A673 (cell line): ENCODE measurements at places on chromosomes 4 and X. TPM values are rescaled to one million over a fixed set of nuclear protein-coding genes. Genes with fewer than 3 reads are reported as not detected.

GRCh38 chr4:188987011-188987410 is 847.8 kb downstream of the TRIML1 start:
- DNase-seq = no peak
- no peak overlapping the region for H3K4me3 ChIP-seq
- peaks cover 9% of the 10 kb centered on the region for H3K27me3 ChIP-seq
- no peaks in the 10 kb centered on the region for H3K4me1 ChIP-seq

- no peaks in the 10 kb centered on the region for H3K36me3 ChIP-seq
- H3K4me3 ChIP-seq = peak overlapping the region; percentile 57
- no peak for DNase-seq
- H3K4me1 ChIP-seq = no peaks in the 10 kb centered on the region
These were observed 718 bp downstream of the SPIN3 start for GRCh38 chrX:56994375-56995270.

MBNL3 gene
- 38.0 and 42.2 TPM in 2 replicates for total RNA-seq

TMSB15A gene
- 72.7 and 78.3 TPM in 2 replicates for total RNA-seq

- peak; percentile 45 for DNase-seq
- H3K27ac ChIP-seq = no peak overlapping the region
- peaks cover 12% of the 10 kb centered on the region for H3K4me1 ChIP-seq
- H3K27me3 ChIP-seq = no peaks in the 10 kb centered on the region
- H3K36me3 ChIP-seq = no peaks in the 10 kb centered on the region
These were observed 168.5 kb upstream of the LDB2 start for GRCh38 chr4:17066972-17067371.

TRIM2 gene
- total RNA-seq = 93.2 and 107 TPM in 2 replicates

DNA sequence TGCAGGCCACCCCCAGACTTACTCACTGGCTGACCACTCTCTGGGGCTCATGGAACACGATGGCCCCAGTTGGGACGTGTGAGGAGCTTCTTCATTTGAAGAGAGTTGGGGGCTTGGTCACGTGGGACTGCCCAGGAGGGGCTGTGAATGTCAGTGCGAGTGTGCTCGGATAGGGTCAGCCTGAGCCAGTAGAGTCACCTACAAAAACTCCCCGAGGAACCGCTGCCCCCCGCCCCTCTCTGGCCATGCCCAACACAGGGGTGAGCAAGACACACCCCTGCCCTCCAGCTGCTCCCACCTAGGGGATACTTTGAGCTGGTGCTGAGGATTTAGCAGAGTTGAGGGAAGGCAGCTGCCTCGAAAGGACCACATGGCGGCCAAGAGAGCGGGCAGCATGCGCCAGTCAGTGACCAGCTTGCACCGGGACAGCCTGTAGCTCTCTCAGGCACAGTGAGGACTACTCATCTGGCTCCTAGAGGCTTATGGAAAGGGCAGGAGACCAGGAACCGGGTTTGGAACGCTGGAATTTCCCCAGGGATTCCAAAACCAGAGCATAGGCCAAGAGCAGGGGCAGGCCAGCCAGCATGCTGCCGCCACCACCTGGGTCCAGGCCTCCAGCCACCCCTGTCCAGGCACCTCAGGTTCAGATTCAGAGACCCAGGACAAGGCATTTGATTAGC is 8.4 kb downstream of the PNMA6E start:
- H3K36me3 ChIP-seq = no peaks in the 10 kb centered on the region
- no peaks in the 10 kb centered on the region for H3K27me3 ChIP-seq

ARHGAP24 gene
- total RNA-seq = 4.4 and 5.8 TPM in 2 replicates

DNA sequence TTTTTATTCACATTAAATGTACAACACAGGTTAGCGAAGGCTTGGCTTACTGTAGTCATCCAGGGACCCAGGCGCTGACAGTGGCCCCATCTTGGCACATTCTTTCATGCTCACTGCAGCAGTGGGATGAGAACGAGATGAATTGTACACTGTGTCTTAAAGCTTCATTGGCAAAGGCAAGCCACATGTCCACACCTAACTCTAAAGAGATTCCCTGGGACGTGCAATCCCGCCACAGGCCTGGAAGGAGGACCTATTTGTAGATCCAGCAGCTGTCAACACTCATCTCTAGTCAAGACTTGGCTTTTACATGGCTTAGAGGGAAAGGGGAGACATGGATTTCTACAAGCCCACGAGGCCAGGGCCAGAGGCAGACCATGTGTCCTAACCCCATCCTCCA is 16.1 kb upstream of the CXCR3 start:
- no peaks in the 10 kb centered on the region for H3K36me3 ChIP-seq
- no peaks in the 10 kb centered on the region for H3K4me1 ChIP-seq
- no peaks in the 10 kb centered on the region for H3K27me3 ChIP-seq
- DNase-seq = no peak

- no peak overlapping the region for H3K27ac ChIP-seq
- H3K4me3 ChIP-seq = no peak overlapping the region
- no peaks in the 10 kb centered on the region for H3K27me3 ChIP-seq
- no peak for DNase-seq
- no peaks in the 10 kb centered on the region for H3K4me1 ChIP-seq
These were observed 335.4 kb downstream of the BCOR start for GRCh38 chrX:39762266-39762841.

DNA sequence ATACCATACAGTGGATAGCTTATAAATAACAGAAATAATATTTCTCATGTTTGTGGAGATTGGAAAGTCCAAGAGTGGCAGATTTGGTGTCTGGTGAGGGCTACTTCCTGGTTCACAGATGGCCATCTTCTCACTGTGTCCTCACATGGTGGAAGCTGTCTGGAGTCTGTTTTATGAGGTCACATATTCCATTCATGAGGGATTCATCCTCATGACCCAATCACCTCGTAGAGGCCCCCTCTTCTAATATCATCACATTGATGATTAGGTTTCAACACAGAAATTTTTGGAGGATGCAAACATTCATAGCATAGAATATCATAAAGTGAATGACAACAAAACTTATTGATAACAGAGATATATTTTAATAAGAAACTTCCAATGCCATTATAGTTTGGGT is 568.0 kb downstream of the STIM2 start:
- DNase-seq = no peak
- H3K27ac ChIP-seq = no peak overlapping the region
- H3K27me3 ChIP-seq = no peaks in the 10 kb centered on the region
- no peaks in the 10 kb centered on the region for H3K4me1 ChIP-seq
- no peak overlapping the region for H3K4me3 ChIP-seq

DNA sequence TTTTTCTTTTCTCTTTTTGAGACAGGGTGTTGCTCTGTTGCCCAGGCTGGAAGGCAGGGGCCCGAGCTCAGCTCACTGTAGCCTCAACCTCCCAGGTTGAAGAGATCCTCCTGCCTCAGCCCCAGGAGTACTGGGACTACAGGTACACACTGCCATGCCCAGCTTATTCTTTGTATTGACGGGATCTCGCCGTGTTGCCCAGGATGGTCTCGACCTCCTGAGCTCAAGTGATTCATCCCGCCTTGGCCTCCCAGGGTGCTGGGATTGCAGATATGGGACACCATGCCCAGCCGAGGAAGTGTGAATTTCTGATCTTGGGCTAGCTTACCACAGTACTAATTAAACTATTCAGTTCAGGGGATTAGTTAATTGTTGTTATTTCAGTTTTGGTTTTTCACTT is 28.6 kb upstream of the FAM193A start:
- DNase-seq = no peak
- no peak overlapping the region for H3K4me3 ChIP-seq
- H3K36me3 ChIP-seq = peaks cover 75% of the 10 kb centered on the region
- H3K27me3 ChIP-seq = no peaks in the 10 kb centered on the region
- no peak overlapping the region for H3K27ac ChIP-seq

DNA sequence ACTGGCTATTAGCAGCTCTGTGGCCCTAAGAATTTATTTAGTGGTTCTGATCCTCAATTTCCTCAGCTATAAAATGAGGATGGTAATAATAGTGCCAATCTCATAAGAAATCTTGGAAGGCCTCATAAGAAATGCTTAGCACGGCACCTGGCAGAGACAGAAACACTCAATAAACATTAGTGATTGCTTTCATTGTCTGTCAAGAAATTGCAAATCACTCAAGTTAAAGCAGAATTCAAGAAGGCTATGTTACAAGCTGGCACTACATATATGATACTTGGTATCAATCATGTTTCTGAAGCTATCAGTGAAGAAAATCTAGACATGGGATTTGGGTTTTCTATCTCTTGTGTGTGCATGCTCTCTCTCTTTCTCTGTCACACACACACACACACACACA is 267.7 kb upstream of the KCNIP4 start:
- no peaks in the 10 kb centered on the region for H3K4me1 ChIP-seq
- H3K27me3 ChIP-seq = no peaks in the 10 kb centered on the region
- H3K4me3 ChIP-seq = no peak overlapping the region
- H3K27ac ChIP-seq = no peak overlapping the region
- H3K36me3 ChIP-seq = no peaks in the 10 kb centered on the region

DNA sequence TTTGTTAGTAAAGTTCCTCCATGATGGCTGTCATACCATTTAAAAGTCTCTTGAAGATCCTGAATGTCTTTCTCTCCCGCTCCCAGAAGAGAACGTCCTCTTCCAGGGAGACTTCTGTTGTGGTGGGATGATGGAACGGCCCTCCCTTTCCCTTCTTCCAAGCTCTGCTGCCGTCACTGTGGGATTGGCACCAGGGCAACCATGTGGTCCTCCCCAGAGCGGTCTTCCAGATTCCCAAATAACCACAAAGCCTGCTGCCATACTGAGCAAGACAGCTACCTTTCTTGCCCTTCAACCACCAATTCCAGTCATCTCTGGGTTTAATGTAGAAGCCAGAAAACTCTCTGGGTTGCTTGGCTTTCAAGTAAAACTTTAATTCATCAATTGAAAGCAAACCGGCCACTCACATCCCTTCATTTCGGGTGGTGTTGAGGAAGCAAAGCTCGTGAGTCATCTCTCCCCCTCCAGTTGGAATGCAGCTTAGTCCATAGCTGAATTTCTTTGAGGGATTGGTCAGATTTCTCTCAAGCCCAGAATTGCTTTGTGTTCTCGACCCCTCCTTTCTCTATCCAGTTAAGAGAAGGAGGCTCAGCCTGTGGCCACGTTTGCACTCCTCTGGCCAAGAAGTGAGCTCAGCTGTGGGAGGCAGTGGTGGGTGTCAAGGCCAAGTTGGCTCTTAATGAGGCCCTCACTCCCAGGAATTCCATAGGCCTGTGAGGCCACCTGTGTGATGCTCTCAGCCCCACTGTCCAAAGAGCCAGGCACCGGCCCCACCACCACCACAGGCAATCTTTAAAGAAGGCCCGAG is 36.9 kb downstream of the FHDC1 start:
- peaks cover 9% of the 10 kb centered on the region for H3K4me1 ChIP-seq
- no peaks in the 10 kb centered on the region for H3K36me3 ChIP-seq
- H3K4me3 ChIP-seq = no peak overlapping the region
- H3K27ac ChIP-seq = no peak overlapping the region
- DNase-seq = no peak

TMPRSS11A gene
- not detected in 2 replicates for total RNA-seq

AMTN gene
- not detected in 2 replicates for total RNA-seq

- H3K36me3 ChIP-seq = no peaks in the 10 kb centered on the region
- H3K4me1 ChIP-seq = no peaks in the 10 kb centered on the region
- no peak within 1 kb of the TSS for H3K27ac ChIP-seq
- peaks cover 78% of the 10 kb centered on the region for H3K27me3 ChIP-seq
- peak within 1 kb of the TSS; percentile 33 for H3K4me3 ChIP-seq
These were observed at the start of gene LGI2 for GRCh38 chr4:25030277-25031076. LGI2 (minus strand) TSS chr4:25030946; CDS start chr4:25030693, 253 bp downstream.

DNA sequence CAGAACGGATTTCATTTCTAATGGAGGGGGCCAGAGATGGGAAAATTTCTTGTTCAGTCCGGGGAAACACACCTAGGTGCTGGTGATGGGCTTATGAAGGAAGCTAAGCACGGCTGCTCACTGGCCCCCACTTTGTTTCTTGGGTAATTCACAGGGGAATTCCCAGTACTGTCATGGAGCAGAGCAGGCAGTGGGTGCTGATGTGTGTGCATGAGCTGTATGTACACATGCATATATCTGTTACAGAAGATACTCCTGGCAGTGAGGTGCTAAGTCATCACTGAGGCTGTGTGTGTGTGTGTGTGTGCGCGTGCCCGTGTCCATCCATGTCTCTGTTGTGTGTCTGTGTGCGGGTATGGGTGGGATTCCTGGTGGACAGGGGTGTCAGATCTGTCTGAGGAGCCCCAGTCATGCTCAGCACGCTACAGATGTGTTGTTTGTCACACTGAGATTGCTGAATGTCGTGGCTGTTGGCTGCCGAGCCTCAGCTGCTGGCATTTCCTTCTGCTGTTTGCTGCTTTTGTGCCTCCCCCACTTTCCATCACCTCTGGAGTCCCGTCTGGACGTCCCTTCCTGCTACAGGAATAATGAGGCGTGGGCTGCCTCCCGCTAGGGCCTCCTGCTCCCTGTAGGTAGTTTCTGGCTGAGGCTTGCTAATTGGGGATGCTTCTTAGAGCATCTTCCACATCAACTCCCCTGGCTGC is 53.3 kb downstream of the JADE1 start:
- H3K4me3 ChIP-seq = no peak overlapping the region
- H3K27ac ChIP-seq = no peak overlapping the region
- no peaks in the 10 kb centered on the region for H3K4me1 ChIP-seq
- no peak for DNase-seq
- peaks cover 50% of the 10 kb centered on the region for H3K36me3 ChIP-seq

GRCh38 chr4:153241970-153242838 is 38.0 kb downstream of the TRIM2 start:
- H3K27ac ChIP-seq = peak overlapping the region; percentile 81
- no peaks in the 10 kb centered on the region for H3K36me3 ChIP-seq
- peaks cover 52% of the 10 kb centered on the region for H3K4me1 ChIP-seq
- no peaks in the 10 kb centered on the region for H3K27me3 ChIP-seq

- peak overlapping the region; percentile 48 for H3K4me3 ChIP-seq
- H3K27ac ChIP-seq = peak overlapping the region; percentile 95
- DNase-seq = peak; percentile 61
- H3K36me3 ChIP-seq = peaks cover 24% of the 10 kb centered on the region
- no peaks in the 10 kb centered on the region for H3K27me3 ChIP-seq
These were observed 12.5 kb downstream of the RFC1 start for GRCh38 chr4:39353478-39354253.

- peaks cover 8% of the 10 kb centered on the region for H3K4me1 ChIP-seq
- DNase-seq = no peak
- H3K27me3 ChIP-seq = no peaks in the 10 kb centered on the region
- H3K27ac ChIP-seq = peak overlapping the region; percentile 87
- H3K4me3 ChIP-seq = no peak overlapping the region
These were observed 38.2 kb downstream of the NLGN3 start for GRCh38 chrX:71182871-71183270.

- H3K36me3 ChIP-seq = peaks cover 55% of the 10 kb centered on the region
- no peak overlapping the region for H3K4me3 ChIP-seq
- H3K27ac ChIP-seq = no peak overlapping the region
- no peaks in the 10 kb centered on the region for H3K27me3 ChIP-seq
- peaks cover 7% of the 10 kb centered on the region for H3K4me1 ChIP-seq
These were observed 5.0 kb downstream of the NAF1 start for GRCh38 chr4:163161536-163162205.

SPANXC gene
- not detected in 2 replicates for total RNA-seq

- H3K27me3 ChIP-seq = no peaks in the 10 kb centered on the region
- H3K4me1 ChIP-seq = no peaks in the 10 kb centered on the region
- no peak overlapping the region for H3K4me3 ChIP-seq
- H3K36me3 ChIP-seq = no peaks in the 10 kb centered on the region
- H3K27ac ChIP-seq = no peak overlapping the region
- DNase-seq = no peak
These were observed 105.7 kb downstream of the TENM3 start for GRCh38 chr4:182348779-182349326.

PSMD10 gene
- total RNA-seq = 49.6 and 52.0 TPM in 2 replicates

- H3K4me1 ChIP-seq = no peaks in the 10 kb centered on the region
- H3K4me3 ChIP-seq = no peak overlapping the region
- H3K27ac ChIP-seq = no peak overlapping the region
These were observed 71.3 kb downstream of the MAP3K15 start for GRCh38 chrX:19443869-19444526.

- no peaks in the 10 kb centered on the region for H3K27me3 ChIP-seq
- no peaks in the 10 kb centered on the region for H3K36me3 ChIP-seq
- no peak overlapping the region for H3K4me3 ChIP-seq
- no peak for DNase-seq
- H3K4me1 ChIP-seq = peaks cover 17% of the 10 kb centered on the region
These were observed 308.6 kb upstream of the CPEB2 start for GRCh38 chr4:14693728-14694127.
